ENCODE measurements at places on chromosomes 1 and 21.

GRCh38 chr1:153549741-153550397 lies 811 bp upstream of the S100A3 start:
- DNase-seq: no peak

DNA sequence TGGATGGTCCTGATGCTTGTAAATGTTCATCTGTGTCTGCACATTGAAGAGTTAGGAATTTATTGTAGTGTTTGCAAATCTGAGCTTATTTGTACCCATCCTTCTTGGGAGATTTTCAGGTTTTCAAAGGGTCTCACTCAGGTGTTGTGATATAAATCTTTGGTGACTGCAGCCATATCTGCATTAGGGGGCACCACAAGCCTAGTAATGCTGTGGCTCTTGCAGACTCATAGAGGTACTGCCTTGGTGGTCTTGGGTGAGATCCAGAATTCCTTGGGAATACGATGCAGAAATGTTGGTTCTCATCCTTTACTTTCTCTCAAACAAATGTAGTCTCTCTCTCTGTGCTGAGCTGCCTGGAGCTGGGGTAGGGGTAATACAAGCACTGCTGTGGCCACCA lies 405.9 kb downstream of the TTLL7 start:
- no peak for DNase-seq

- DNase-seq: no peak
These were observed 27.3 kb downstream of the CCN1 start for GRCh38 chr1:85607921-85608265.

- DNase-seq: no peak
These were observed 416.3 kb upstream of the ESRRG start for GRCh38 chr1:217139513-217139912.

DNA sequence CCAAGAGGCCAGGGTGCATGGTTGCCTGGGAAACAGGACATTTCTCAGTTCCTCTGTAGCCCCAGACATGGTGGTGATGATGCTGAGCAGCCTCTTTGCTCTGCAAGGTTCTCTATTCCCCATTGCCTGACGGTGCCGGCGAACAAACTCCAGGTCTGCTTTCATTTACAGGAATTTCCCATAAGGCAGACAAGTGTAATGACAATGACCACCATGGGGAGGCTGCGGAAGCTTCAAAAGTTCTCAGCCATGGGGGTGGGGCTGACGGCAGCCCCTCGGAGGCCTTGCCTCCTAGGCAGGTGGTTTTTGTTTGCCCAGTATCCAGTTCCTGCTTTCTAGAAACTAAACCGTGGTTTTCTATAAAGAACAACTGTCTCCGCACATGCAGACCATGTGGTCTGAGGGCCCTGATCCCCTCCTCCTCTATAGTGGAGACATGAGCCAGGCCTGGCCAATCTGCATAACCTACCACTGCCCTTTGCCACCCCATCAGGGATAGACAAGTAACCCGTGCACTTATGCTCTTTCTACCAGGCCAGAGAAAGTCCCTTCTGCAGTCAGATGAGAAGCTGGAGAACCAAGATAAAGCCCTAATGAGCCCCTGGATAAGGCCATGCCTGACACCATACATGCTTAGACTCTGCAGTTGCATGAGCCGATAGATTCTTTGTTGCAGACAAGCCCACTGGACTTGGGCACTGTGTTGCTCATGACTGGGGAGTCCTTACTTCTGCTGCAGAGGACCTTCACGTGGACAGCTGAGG lies 54.1 kb downstream of the LDLRAD2 start:
- no peak for DNase-seq

DNA sequence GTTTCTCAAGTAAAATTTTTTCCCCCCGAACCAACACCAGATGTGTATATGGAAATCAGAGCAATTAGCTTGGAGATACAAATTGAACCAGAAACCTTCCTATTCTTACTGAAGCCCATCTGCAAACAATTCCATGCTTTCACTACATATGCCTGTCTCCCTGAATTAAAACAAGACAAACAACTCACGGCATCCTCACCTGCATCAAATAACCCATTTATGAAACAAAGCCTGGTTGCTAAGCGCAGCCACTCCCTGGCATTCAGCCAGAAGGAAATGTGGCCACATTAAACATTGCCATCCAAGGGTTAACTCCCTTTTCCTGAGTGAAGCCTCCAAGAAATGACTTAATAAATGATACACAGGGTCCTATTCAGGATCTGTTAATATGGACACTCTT lies 55.3 kb downstream of the APP start:
- DNase-seq: peak; percentile 8

GRCh38 chr1:225872075-225872430 lies 10.1 kb downstream of the TMEM63A start:
- DNase-seq: no peak

DNA sequence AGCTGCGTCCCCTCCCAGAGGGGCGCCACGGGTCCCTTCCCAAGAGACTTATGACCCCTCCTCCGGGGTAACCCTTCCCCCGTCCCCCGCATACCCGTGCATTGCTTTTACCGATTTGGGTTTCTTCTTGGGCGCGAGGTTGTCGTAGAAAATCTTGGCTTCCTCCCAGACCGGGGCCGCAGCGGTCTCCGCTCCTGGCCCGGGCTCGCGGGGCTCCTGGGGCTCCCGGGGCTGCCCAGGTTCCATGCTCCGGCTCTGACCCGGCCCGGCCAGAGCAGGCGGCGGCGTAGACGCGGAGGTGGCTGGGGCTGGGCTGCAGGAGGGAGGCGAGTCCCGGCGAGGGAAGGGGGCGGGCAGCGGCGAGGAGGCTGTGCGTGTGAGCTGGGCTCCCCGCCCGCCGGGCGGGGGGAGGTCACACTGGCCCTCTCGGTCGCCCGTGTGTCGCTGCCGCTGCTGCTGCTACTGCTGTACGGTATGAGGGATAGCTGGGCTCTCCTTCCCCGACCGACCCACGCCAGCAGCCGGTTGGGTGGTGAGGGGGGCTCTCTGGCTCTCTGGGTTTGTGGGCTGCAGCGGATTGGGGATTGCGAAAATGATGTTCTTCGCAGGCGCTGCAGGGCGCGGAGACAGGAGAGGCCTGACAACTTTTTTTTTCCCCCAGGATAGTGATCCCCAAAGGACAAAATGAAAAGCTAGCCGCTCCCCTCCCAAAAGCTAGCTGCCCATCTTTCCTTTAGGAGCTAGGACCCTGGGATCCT lies at the start of gene NT5C1A:
TSS of gene NT5C1A (minus strand) at position 315 of the 758 bp plus-strand sequence. CDS start at position 246, 69 bp downstream.
- DNase-seq: peak; percentile 60
